Tongue (tissue), 3 donors: ENCODE measurements at places on chromosomes 6 and 20.
A peak's percentile ranks its signal among the peaks of the same experiment; 100 is the strongest.

- peak; percentile 7 for DNase-seq
Observed at GRCh38 chr6:39599973-39600372, 125.2 kb downstream of the KIF6 start.

GRCh38 chr6:25360621-25361020, 81.4 kb downstream of the CARMIL1 start:
- DNase-seq, result no peak

- peak; percentile 51 for DNase-seq
Observed at GRCh38 chr6:3610206-3610605, 141.3 kb downstream of the PXDC1 start.

- DNase-seq, result peak; percentile 94
Observed at GRCh38 chr6:15399641-15400470, 154.0 kb downstream of the JARID2 start.

- peak; percentile 76 for DNase-seq
Observed at GRCh38 chr6:111592726-111593511, 12.8 kb downstream of the TRAF3IP2 start.

GRCh38 chr20:10312111-10312510, 93.5 kb downstream of the SNAP25 start:
- no peak for DNase-seq

GRCh38 chr6:23088761-23089160, 519.4 kb downstream of the HDGFL1 start:
- DNase-seq, result no peak

DNA sequence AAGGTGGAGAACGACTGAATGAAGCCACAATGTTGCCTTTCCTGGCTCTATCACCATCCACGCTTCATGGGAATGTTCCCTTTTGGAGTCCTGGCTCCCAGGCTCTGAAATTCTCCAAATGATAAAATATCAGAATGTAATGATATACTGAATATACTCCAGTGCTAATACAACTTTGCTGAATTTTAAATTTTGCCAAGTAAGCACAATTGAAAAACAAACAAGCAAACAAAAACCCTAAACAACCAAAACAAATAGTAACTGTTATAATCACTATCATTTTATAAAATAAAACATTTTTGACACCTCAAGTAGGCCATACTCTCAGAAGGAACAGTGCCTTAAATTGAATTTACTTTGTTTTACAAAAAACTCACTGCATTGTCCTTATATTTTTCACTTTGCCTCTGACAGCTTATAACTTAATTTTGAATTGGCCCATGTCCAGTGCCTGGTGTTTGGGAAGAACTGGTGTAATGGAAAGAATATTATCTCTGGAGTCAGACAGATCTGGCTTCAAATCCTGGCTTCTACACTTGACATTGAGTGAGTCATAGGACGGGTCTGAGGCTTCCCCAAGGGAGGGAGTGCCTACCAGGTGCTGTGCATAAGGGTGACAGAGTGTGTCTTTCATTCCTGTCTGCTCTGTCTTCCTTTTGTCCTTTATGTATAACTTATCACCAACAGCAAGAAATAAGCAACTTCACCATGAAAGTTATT, 698.3 kb downstream of the EPM2A start:
- DNase-seq, result peak; percentile 20

DNA sequence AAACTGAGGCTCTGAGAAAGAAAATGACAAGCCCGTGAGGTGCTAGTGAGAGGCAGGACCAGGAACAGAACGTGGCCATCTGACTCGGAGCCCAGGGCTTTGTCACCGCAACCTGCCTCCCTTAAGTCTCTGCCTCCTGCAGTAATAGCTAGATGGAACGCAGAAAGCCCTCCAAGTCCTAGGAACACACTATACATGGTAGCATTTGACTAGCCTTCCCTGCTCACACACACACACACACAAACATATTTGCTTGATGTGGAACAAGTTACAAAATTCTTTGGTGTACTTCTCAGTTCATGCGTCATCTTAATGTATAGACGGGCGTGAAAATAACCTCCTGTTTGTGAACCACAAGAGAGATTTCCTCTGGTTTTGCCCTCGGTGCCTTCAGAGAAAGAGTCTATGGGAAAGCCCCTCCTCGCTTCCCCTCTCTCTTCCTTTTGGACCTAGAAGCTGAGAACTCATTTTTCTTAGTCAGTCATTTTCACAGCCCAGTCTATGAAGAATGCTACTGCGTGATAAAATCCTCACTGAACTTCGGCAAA, 38.8 kb downstream of the C6orf52 start:
- DNase-seq, result no peak

GRCh38 chr6:157432231-157432891, 51.4 kb downstream of the ZDHHC14 start:
- no peak for DNase-seq

DNA sequence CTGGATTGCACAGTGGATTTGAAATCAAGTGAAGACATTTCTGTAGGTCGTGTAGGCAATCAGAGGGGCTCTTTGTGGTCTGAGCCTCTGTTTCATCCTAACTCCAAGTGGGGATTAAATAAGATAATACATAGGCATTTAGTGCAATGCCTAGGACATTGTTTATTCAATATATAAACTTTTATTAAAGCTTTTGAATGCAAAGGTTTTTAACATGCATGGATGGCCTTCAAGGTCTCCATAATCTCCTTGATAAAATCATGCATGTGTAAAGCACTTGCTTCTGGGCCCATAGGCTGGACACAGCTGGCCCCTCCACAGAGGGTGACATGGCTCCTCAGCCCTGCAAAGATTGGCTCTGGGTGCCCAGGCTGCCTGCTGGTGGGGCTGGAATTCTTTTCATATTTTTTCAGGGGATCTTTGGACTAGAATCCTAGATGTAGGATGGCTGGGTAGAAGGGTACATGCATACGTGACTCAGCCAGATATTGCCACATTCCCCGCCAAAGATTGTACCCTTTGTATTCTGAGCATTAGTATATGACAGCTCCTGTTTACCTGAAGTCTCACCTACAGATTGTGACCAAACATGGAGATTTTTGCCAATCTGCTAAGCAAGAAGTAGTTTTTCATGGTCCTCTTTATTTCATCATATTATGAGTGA, 19.0 kb upstream of the AVP start:
- no peak for DNase-seq

DNA sequence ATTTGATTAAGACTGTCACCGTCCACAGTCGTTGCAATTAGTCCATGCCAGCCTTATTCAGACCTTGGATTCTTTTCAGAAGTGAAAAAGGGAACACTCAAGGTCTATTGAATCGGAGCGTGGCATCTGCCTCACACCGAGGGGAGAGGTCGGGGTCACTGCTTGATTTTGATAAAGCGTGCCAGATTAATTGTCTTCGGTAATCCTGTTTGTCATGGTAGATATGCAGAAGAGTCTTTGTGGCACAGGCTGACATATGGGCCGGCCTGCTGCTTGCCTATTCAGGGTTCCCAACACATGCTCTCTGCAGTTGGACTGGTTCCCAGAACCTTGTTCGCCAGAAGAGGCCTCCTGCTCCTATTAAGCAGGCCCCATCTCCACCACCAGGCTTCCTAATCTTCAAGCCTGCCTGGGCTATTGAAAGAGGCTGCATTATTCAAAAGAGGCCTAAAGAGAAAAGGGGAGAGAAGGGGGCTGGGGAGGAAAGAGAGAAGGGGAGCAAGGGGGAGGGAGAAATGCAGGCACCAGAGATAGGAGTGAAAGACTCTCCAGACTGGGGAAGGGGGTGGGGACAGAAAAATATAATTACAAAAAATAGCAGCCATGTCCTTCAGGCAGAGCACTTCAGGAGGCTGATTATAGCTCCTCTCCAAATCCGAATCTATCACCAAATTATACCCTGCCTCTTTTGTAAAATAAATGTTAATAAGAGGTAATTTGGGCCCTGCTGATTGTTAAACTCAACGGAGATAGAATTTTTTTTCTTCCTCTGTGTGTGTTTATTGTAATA, 611.3 kb downstream of the HDGFL1 start:
- DNase-seq, result peak; percentile 96

DNA sequence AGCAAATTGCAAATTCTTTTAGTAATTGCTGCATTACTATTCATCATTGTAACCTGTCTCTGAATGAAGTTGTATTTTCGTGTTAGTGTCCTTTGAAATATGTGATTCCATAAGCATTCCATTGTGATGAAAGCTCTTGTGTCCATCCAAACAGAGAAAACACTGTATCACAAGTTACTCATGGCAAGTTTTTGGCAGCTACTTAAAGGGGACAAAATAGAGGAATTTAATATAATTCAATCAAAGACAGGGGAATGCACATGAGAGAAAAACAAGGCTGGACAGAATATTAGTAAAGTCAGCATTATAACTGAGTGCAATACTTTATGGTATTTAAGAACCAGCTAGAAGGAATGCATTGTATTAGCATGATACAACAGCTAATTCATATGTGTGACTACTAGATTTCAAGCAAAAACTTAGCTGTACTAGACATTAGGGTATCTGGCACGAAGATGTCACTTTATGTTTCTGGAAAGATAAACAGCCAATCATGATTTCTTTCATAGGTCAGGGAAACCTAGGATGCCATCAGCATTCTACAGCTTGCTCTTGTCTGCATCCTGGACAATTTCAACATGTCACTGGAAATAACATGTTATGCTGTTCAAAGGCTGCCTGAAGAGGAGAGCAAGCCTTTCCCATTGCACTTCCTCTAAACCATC, 270.6 kb upstream of the MARCKS start:
- DNase-seq, result no peak

- DNase-seq, result no peak
Observed at GRCh38 chr6:81485395-81485794, 267.1 kb downstream of the TENT5A start.

GRCh38 chr6:100472674-100473073, 8.0 kb upstream of the SIM1 start:
- DNase-seq, result no peak

DNA sequence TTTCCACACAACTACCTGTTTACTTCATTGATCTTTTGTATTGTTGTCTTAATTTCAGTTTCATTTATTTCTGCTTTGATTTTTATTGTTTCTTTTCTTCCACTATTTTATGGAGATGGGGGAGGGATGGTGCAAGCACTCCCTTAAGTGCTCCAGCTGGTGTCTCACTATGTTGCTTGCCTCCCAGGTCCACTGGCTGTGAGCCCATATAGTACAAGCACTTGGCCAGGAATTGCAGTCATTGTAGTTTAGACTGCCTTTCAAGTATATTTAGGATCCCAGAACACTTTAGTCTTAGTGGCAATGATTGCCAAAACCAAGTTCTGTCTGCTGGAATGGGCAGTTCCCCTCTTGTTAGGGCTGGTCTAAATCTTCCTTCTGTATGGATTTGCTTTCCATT, 34.9 kb upstream of the MAN1A1 start:
- no peak for DNase-seq

GRCh38 chr20:62122654-62123449, 577 bp downstream of the LSM14B start:
- peak; percentile 83 for DNase-seq

DNA sequence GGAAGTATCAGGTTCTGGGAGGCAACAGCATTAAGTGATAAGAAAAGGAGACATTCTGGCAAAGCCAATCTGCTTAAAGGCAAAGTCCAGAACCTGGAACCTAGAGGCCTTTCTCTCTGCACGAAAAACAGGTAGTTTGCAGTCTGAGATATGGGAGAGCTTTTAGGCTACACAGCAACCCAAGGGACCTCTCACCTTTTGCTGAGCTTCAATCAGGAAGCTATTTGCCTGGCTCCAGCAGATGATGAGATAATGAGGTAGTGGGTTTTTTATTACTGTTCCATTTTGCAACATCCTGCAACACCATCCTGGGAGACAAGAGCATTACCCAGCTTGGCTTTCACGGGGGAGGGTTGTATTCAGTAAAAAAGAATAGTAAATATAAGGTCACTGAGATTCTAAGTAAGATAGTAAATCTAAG, 143.1 kb downstream of the ADGRG6 start:
- no peak for DNase-seq

DNA sequence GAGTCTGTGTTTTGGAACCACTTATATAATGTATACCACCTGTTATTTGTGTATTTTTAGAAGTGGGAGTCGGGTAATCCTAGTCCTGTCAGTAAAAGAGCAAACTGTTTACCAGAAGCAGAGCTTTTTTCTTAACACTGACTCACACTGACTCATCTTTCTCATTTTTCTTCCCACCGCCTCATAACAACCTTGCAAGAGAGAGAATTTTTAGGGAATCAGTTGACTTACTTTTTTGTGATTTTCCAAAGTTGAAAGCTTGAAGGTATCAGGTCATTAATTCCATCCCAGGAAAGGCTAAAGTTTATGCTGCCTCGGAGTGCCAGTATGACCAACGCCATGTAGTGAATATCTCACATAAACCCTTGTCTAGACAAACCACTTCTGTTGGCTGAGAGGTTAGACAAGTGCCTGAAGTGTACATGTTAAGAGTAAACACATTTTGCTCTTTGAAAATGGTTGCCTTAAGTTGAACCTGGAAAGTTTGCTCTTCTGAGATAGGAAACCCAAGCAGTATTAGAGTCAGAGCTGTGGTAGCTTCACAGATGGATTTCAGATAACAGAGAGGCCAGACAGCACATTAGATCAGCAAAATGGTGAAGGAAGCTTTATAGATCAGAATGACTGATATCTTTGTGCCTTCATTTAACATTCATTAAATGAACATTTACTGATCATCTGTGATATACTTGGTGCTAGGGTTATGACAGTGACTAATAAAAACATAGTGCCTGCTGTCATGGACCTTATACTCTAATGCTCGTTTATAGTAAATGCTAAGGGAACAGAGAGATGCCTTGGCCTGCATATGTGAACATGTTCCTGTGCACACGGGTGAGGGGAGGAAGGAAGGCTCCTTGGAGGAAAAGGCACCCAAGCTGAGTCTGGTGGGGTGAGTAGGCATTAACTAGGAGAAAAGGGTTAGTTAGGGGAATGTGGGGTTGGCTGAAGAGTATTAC, 29.1 kb upstream of the PKIG start:
- peak; percentile 74 for DNase-seq
